ENCODE measurements at places on chromosomes 5 and 9.
A peak's percentile ranks its signal among the peaks of the same experiment; 100 is the strongest.

DNA sequence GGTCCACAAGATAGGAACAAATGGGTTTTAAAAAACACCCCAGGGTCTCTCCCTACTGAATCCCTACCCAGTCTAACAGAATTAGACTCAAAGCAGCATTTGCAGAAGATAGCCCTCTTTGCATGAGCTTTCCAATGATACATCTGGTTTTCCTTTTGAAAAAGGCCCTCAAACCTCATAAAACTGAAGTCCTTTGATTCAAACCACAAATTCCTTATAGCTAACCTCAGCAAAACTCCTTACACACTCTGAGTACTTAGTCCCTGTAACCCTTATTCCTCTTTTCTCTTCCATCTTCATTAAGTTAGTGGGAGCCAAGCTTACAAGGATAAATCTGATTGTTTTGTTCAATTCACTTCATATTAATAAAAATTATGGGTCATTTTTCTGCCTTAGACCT, 90.5 kb upstream of the TNC start:
- no peak for DNase-seq

- DNase-seq = no peak
These were observed 1.2 kb upstream of the GALNT10 start for GRCh38 chr5:154189256-154189818.

- no peak for DNase-seq
These were observed 857 bp downstream of the FAM169A start for GRCh38 chr5:74865256-74865803.

- DNase-seq = no peak
These were observed at the start of gene DIPK1B for GRCh38 chr9:136711751-136712689. Gene DIPK1B (plus strand): TSS chr9:136712572. CDS start chr9:136712666, 94 bp downstream.

DNA sequence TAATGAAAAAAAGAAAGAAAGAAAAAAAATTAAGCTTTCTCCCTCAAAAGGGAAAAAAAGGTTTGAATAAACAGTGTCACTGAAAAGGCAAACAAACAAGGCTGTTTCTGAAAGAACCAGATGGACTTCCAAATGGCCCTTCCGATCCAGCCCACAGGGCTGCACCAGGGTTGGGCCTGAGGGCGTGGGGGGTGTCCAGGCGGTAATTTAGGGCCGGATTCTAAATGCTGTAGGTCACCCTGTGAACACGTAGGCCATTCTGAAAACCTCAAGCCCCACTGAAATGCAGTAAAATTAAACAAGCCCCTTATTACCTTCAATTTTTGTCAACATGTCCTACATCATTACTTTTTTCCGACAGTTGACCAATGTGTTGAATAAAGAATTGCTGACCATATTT, 132.1 kb downstream of the HSD17B3 start:
- no peak for DNase-seq

GRCh38 chr5:80704221-80704620, 49.4 kb upstream of the DHFR start:
- DNase-seq = no peak

DNA sequence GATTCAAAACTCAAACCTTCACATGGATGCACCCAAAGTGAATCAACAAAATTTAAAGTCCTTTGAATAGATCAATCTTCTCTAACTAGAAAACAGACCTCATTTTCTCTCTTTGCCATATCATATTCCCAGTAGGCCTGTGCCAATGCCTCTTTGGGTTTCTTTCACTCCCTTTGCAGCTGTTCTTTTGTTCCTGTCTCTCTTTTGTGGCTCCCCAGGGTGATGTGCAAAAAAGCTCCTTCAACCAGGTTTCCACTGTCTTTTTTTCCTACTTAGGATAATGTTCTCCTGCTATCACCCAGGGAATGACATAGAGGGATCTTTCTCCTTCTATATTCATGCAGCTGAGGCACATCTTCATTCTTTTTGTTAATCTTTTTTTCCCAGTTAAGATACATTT, 54.6 kb downstream of the MARCHF3 start:
- DNase-seq = no peak

GRCh38 chr5:157271740-157272271, 5.9 kb downstream of the CYFIP2 start:
- peak; percentile 87 for DNase-seq

DNA sequence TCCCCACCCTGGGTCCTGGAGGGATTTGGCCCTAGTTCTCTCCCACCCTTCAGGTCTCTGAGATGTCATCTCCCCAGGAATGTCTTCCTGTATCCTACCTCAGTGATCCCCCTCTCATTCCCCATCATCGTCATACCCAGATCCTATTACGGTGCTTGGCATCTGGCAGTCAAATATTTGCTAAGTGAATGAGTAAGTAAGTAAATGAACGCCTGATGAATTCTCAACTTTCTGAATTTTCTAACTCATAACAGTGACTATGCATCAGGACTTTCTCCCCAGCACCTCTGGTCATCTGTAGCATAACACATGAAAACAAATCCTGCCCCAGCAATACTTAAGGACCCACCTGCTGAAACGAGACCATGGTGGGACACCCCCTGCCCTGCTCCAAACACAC, 244.2 kb downstream of the EBF1 start:
- no peak for DNase-seq

GRCh38 chr9:22050924-22051323, 41.8 kb upstream of the CDKN2B start:
- DNase-seq = no peak

- no peak for DNase-seq
These were observed 10.6 kb upstream of the IGFBPL1 start for GRCh38 chr9:38434853-38435252.

DNA sequence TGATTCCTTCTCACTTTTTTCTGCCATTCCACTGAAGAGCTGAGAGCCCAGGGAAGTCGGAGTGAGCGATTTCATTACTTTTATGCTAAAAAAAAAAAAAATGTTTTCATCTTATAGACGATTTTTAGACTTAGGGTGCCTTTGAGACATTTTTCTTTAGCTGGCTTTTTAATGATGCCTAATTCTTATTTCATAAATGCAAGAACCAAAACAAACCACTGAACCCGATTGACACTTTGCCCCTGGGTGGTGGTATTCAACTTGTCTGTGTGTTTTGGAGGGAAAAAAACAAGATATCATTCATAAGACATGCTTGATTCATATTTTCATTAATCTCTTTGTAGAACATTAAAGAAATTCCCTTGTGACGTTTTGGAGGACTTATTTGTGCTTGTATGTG, 2.4 kb downstream of the TLE4 start:
- DNase-seq = no peak

DNA sequence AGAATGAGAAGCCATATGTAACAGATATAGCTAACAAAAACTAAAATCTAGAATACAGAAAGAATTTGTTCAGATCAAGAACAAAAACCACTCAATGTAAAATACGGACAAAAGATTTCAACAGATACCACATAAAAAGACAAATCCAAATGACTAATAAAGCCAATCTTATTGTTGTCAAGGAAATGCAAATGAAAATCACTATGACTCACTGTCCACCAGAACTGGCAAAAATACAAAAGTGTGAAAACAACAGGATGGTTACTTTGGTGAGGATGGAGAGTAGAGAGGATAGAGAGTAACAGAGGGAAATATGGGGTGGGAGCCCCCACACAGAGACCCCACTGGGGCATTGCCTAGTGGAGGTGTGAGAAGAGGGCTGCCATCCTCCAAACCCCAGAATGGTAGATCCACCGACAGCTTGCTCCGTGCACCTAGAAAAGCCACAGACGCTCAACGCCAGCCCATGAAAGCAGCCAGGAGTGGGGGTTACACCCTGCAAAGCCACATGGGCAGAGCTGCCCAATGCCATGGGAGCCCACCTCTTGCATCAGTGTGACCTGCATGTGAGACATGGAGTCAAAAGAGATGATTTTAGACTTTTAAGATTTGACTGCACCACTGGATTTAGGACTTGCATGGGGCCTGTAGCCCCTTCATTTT, 15.2 kb upstream of the RHOBTB3 start:
- peak; percentile 40 for DNase-seq

- DNase-seq = no peak
These were observed 55.9 kb upstream of the SLCO6A1 start for GRCh38 chr5:102554728-102555127.

DNA sequence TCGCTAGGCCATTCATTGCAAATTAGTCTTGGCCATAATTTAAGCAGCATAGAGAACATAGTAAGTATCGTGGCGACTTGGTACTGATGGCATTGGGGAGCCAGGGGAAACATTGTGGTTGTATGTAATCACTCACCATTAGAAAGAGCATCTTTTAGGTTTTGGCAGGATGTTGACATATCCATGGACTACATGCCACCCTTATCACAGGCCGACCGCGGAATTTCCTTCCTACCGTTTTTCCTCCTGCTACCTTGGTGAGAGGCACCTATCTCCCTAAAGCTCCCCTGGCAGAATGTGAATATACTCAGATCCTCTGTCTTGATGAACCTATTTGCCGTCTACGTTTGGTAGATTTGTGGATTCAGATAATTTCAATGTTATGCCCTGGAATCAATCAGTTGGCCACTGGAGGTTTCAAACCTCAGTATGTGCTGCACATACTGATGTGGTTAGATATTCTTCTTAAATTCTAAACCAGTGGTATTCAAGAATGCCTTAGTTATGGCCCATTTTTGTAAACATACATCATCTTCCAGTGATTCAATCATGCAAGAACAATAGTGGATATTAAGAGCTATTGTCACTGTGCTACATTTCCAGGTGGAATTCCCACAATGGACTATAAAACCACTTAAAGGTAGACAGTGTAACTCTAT, 271.0 kb upstream of the HAPLN1 start:
- no peak for DNase-seq

DNA sequence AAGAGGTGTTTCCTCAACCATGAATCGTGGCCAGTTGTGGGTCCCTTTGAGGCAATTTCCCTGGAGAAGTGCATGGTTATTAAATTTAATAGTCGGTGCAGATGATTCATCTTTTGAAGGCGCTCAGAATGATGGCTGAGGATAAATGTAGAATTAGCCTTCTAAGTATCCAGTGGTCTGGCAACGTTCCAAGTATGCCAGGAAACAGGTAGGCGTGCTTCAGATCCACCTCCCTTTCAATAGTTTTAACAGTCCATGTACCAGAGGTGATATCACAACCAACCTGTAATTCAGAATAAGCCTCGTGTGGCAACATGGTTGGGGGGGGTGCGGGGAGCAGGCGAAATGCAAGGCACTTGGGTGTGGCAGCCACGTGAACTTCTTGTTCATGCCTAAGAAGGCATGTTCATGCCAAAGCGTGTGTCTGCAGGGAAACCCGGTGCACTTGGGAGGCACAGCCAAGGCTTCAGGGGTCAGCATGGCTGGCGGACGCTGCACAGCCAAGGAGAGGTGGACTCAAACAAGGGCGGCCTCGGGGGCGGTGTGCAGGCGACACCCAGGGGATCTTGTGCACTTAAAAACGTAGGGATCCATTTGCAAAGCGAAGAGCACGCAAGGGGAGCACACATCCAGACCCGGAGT, 5.2 kb upstream of the NKD2 start:
- DNase-seq = no peak

GRCh38 chr9:113934829-113935676, 58.9 kb downstream of the ZNF618 start:
- DNase-seq = no peak

- no peak for DNase-seq
These were observed 71.0 kb upstream of the HMHB1 start for GRCh38 chr5:143740956-143741355.

- DNase-seq = peak; percentile 52
These were observed 75.0 kb downstream of the TNC start for GRCh38 chr9:115042781-115043509.

DNA sequence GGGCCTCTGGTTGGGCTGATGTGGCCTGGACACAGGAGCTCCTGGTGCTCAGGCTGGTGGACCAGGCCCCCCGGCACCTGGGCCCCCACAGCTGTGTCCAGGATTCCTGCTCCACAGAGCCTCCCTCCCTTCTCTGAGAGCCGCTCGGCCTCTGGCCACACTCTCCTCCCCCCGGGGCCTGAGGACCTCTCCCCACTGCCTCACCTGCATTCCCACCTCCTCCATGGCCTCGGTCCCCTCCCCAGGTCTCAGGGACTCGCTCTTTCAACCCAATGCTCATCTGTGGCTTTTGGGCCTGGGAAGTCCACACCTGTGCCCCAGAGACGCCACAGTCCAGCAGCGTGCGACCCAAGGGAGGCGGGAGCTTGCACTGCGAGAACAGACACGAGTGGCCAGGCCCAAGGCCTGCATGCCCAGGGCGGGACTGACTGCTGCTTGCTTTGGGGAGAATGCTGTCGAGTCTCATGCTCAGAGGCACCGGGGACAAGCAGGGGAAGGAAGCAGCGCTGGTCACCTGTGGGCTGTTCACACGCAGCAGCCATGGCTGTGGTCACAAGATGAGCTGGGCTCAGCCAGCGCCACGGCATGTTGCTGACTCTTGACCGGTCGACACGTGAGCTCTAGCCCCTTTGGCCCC, 14.6 kb downstream of the PAEP start:
- DNase-seq = no peak

- DNase-seq = no peak
These were observed 49.3 kb upstream of the SYNPO start for GRCh38 chr5:150590979-150591695.

- DNase-seq = no peak
These were observed 1.1 kb downstream of the OTP start for GRCh38 chr5:77637170-77637997.

- no peak for DNase-seq
These were observed 41.1 kb downstream of the LURAP1L start for GRCh38 chr9:12815888-12816287.

DNA sequence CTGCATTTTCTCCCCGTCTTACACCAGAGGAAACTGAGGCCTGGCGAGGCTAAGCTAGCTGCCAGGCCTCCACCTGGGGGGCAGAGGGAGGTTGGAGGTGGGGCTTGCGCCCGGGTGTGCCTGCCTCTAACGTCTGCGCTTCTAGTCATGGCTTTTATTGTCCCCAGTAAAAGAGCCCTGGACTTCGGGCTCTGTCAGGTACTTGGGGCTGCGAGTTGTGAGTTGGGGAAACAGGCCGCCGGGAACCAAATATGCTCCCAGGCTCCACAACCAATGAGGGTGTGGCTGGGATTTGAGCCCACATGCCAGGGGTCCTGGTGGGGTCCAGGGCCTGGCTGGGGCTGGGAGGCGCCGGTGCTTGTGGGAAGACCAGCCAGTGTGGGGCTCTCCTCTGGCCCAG, 57.4 kb upstream of the NOTCH1 start:
- no peak for DNase-seq

- no peak for DNase-seq
These were observed 152.9 kb upstream of the NFIB start for GRCh38 chr9:14466828-14467227.

DNA sequence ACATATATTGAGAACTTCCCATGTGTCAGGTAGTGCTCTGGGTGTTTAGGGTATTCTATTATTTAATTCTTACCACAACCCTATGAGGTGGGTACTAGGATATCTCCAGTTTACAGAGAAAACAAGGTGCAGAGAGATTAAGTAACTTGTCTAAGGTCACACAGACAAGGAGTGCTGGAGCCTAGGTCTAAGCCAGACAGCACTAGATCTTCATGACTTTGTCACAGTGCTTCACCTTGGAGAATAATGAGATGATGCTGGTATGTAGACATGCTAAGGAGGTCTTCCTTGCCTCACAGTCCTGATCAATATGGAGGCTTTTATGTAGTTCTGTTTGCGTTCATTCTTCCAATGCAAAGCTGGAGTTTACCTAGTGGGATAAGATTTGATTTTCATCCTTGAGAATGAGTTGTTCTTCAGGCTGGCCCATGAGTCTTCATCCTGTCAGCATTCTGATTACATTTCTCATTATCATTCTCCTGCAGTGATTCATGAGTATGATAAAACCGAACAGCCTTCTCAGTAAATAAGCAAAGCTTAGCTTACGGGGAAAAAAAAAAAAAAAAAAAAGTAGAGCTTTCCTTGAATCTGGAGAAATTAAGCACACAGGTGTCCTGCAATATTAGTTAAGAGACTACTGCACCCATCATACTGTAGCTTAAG, 176.3 kb downstream of the C9orf152 start:
- DNase-seq = no peak

Measured in activated T-cell treated with anti-CD3 and anti-CD28 coated beads, Interleukin-2, amount 50 U/mL, for 48 hours (primary cell).